Activated naive CD8-positive, alpha-beta T cell treated with anti-CD3 and anti-CD28 coated beads for 36 hours (primary cell): ENCODE measurements at places on chromosomes 4 and X.
A peak's percentile ranks its signal among the peaks of the same experiment; 100 is the strongest.

GRCh38 chrX:40090961-40091360, 6.8 kb downstream of the BCOR start:
- peak overlapping the region; percentile 47 for H3K4me3 ChIP-seq
- no peaks in the 10 kb centered on the region for H3K27me3 ChIP-seq
- no peak overlapping the region for H3K27ac ChIP-seq
- H3K4me1 ChIP-seq = peaks cover 45% of the 10 kb centered on the region
- no peak for DNase-seq
- H3K36me3 ChIP-seq = peaks cover 11% of the 10 kb centered on the region

DNA sequence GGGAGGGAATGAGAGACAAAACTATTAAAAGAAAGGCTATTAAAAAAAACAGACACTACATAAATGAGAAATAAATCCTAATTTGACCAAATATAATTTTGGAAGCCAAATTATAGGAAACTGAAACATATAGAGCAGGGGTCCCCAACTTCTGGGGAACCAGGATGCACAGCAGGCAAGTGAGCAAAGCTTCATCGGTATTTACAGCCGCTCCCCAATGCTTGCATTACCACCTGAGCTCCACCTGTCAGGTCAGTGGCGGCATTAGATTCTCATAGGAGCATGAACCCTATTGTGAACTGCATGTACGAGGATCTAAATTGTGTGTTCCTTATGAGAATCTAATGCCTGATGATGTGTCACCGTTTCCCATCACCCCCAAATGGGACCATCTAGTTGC, 28.4 kb downstream of the ABCG2 start:
- DNase-seq = no peak
- no peak overlapping the region for H3K27ac ChIP-seq
- H3K4me1 ChIP-seq = no peaks in the 10 kb centered on the region
- H3K36me3 ChIP-seq = no peaks in the 10 kb centered on the region

- H3K4me3 ChIP-seq = no peak overlapping the region
- H3K27ac ChIP-seq = no peak overlapping the region
- H3K4me1 ChIP-seq = no peaks in the 10 kb centered on the region
- H3K36me3 ChIP-seq = peaks cover 10% of the 10 kb centered on the region
Measured at GRCh38 chrX:16739574-16739973, 20.2 kb downstream of the SYAP1 start.

- no peaks in the 10 kb centered on the region for H3K36me3 ChIP-seq
- H3K27ac ChIP-seq = no peak overlapping the region
- no peak overlapping the region for H3K4me3 ChIP-seq
- no peaks in the 10 kb centered on the region for H3K27me3 ChIP-seq
Measured at GRCh38 chr4:101956068-101956825, 165.7 kb downstream of the BANK1 start.

- H3K4me3 ChIP-seq = no peak overlapping the region
- H3K27me3 ChIP-seq = no peaks in the 10 kb centered on the region
- peaks cover 2% of the 10 kb centered on the region for H3K36me3 ChIP-seq
- H3K27ac ChIP-seq = no peak overlapping the region
Measured at GRCh38 chrX:107849747-107850421, 24.2 kb downstream of the MID2 start.

DNA sequence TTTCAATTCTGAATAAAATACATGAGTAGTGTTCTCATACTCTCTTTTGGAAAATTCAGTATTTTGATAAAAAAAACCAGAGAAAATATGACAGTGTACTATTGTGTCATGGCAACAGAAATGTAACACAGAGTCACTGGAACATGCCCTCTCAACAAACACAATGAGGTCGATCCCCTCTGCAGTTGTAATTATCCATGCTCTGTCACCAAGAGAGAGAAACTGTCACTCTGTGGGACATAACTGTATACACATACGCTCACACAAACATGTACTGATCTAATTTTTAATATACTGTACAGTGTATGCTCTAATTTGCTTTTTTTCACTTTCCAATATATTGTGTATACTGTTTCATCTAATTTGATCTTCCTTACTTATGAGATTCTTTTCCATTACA, 1136.8 kb upstream of the TENM3 start:
- no peaks in the 10 kb centered on the region for H3K27me3 ChIP-seq
- H3K27ac ChIP-seq = no peak overlapping the region
- no peak overlapping the region for H3K4me3 ChIP-seq
- H3K36me3 ChIP-seq = no peaks in the 10 kb centered on the region

- H3K27me3 ChIP-seq = peaks cover 37% of the 10 kb centered on the region
- peak; percentile 73 for DNase-seq
- H3K36me3 ChIP-seq = no peaks in the 10 kb centered on the region
- H3K4me1 ChIP-seq = peaks cover 31% of the 10 kb centered on the region
Measured at GRCh38 chr4:153916273-153916755, 127.4 kb upstream of the SFRP2 start.

DNA sequence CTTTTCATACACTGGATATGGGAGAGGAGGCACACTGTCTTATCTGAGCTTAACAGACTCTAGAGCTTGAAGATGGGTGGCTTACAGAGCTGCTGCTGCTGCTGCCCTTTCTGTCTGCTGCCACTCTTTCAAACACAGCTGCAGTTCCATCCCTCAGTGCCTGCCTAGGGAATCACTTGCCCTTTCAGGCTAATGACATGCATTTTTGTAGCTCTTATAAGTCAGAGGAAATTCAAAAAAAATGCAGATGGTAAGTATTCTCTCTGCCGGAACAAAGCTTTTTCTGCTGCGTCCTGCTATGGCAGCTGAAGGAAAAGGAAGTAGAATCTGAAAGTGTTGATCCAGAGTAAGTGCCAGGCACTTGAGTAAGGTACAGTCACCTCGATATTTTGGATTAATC, 460.4 kb upstream of the DIAPH2 start:
- no peak overlapping the region for H3K4me3 ChIP-seq
- no peak for DNase-seq
- no peaks in the 10 kb centered on the region for H3K27me3 ChIP-seq
- no peaks in the 10 kb centered on the region for H3K36me3 ChIP-seq
- no peaks in the 10 kb centered on the region for H3K4me1 ChIP-seq

DNA sequence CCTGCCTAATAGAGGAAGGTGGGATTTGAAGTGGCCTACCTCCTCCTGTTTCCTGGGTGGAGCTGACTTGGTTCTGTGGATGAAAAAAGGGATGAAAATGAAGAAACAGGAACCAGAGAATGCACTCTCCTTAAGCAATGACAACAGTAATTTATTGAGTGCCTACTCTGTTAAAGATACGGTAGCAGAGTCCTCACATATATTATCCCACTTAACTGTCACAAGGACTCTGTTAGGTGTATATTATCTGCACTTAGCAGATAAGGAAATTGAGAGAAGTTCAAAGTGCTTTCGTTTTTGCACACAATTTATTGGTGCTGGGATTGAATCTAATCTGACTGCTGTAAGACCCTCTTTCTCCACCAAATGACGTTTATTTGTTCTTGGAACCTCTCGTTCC, 301.2 kb downstream of the PACRGL start:
- no peaks in the 10 kb centered on the region for H3K27me3 ChIP-seq
- no peaks in the 10 kb centered on the region for H3K36me3 ChIP-seq
- H3K27ac ChIP-seq = no peak overlapping the region
- H3K4me1 ChIP-seq = peaks cover 6% of the 10 kb centered on the region
- no peak for DNase-seq
- no peak overlapping the region for H3K4me3 ChIP-seq

DNA sequence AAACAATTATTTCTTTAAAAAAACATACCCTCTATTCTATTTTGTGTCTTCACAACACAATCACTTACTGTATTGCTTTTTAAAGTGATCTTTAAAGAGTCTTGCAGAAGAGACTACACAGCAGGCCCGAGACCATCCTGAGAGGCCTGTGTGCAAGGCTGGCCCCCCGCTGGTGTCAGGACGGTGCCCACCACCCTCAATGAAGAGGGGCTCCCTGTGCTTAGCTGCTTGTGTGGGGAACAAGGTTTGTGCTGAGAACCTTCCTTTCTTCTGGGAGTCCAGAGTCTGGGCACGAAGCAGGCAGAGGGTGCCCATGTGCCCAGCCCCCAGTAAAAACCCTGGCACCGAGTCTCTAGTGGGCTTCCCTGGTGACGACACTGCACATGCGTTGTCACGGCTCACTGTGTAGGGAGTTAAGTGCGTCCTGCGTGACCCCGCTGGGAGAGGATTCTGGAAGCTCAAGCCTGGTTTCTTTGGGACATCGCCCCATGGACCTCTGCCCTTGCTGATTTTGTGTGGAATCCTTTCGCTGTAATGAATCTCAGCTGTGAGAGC, 22.0 kb downstream of the RGS12 start:
- H3K27me3 ChIP-seq = no peaks in the 10 kb centered on the region
- H3K27ac ChIP-seq = no peak overlapping the region
- DNase-seq = no peak
- no peaks in the 10 kb centered on the region for H3K36me3 ChIP-seq
- no peak overlapping the region for H3K4me3 ChIP-seq
- no peaks in the 10 kb centered on the region for H3K4me1 ChIP-seq

GRCh38 chrX:8743126-8743732, 11.3 kb upstream of the ANOS1 start:
- H3K4me3 ChIP-seq = no peak overlapping the region
- peak; percentile 33 for DNase-seq
- H3K36me3 ChIP-seq = no peaks in the 10 kb centered on the region
- no peak overlapping the region for H3K27ac ChIP-seq
- H3K27me3 ChIP-seq = peaks cover 5% of the 10 kb centered on the region

- H3K4me3 ChIP-seq = no peak overlapping the region
- peak overlapping the region; percentile 83 for H3K27ac ChIP-seq
- DNase-seq = no peak
- H3K4me1 ChIP-seq = peaks cover 42% of the 10 kb centered on the region
- peaks cover 13% of the 10 kb centered on the region for H3K36me3 ChIP-seq
Measured at GRCh38 chr4:113899271-113900070, 80.0 kb downstream of the ARSJ start.

- no peaks in the 10 kb centered on the region for H3K4me1 ChIP-seq
- H3K36me3 ChIP-seq = no peaks in the 10 kb centered on the region
- no peak for DNase-seq
- H3K27ac ChIP-seq = no peak overlapping the region
Measured at GRCh38 chrX:84165711-84166110, 22.3 kb downstream of the RPS6KA6 start.
